Activated CD4-positive, alpha-beta T cell treated with anti-CD3 and anti-CD28 coated beads for 1 hour (primary cell): ENCODE measurements at places on chromosomes 7 and 10.

GRCh38 chr7:117118579-117119180, 165.4 kb downstream of the ST7 start:
- no peak for DNase-seq

DNA sequence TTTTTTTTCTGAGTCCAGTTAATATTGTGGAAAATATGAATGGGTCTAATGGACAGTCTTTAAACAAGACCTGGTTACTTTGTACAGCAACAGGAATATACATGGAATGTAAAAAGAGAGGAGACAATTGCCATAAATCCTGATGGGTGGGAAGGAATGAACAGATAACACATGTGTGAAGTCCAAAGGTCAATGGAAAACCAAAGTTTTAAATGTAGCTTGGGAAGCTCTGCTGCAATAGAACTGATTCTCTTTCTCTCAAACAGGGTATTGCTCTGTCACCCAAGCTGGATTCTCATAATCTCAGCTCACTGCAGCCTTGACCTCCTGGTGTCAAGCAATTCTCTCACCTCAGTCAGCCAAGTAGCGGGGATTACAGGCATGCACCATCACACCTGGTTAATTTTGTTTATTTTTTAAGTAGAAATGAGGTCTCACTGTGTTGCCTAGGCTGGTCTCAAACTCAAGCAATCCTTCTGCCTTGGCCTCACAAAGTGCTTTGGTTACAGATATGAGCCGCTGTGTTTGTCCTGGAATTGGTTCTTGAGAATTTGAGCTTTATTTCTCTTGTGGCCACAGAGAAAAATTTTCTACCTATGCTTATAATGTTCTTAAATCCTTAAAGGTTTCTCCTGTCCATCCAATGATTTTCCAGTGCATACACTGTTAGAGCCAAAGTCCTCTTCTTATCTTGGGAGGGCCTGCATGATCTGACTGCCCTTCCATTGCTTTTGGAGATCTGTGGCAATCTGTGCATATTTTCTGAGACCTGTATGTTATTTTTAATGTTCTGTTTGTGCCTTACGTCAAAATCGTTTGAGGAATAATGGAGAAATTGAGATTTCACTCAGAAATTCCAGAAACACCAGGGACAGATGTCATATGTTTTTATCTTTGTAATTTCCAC, 30.7 kb upstream of the ZNF92 start:
- DNase-seq = no peak

- DNase-seq = no peak
Measured at GRCh38 chr7:22173685-22174573, 183.0 kb downstream of the RAPGEF5 start.

DNA sequence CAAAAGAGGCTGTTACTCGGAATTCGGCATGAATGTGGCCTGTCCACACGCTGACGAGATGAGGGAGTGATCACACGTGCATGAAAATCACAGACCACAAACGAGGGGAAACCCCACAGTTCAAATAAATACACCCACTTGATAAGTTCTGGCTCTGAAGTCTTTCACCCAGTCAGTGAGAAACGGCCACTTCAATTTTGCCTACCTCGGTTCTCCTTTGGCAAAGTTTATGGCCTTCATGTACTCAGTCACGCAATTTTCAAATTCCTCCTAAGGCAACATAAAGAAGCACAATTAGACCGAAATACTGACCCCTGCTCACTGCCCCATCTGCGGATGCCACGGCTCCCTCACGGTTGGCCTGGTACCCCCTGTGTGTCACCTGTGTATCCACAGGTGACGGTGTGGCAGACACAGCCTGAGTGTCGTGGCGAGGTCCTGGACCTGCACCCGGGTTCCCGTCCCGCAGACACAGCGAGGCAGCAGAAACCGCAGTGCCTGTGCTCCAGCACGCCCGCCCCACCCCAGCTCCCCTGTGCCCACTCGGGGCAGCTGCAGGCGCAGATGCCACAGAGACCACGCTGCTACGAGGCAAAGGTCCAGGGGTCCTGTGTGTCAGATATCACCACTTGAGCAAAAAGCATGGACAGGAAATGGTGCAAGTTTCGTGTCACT, 1.4 kb downstream of the CFAP46 start:
- DNase-seq = no peak

GRCh38 chr10:71414359-71414758, 17.6 kb downstream of the CDH23 start:
- DNase-seq = no peak

DNA sequence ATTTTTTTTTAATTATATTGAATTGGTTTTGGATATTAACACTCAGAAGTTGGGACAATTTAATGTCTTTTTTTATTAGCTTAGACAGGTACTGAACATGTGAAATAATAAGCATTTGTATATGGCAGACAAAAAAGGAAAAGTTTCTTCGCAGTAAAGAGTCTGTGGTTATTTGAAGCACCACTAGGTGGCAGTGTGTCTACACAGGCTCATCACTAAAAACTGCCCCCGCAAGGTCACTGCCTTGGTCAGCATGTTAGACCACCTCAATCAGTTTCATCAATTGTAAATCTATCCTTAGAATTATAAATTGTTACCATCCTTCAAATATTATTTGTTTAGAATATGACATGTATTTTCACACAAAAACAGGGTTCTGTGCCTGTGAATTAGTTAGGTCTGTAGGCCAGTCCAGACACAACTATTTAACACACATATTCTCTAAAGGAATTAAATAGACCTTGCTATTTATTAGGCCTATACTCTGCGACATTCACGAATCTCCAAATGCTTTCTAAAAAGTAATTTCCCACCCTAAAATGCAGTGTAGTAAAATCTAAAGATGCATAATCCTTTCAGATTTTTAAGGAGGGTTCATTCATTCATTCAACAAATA, 17.0 kb downstream of the PNLIPRP3 start:
- no peak for DNase-seq

DNA sequence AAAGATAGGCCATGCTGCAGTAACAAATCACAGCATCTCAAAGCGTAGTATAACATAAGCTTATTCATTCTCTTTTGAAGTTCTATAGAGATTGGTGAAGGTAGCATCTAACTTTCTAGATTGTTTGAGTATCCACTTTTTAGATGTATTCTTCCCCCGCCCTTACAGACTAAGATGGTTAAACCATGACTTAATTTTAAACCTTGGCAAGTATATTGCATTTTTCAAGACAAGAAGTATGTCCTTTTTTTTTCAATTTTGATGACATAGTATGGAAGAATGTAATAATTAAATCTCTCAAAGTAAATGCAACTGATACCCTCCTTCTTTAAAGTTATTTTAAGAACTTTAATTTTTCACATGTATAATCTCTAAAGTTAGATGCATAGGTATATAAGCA, 190.0 kb downstream of the KCND2 start:
- DNase-seq = no peak

- no peak for DNase-seq
Measured at GRCh38 chr7:142438235-142438922, 180.5 kb upstream of the PRSS58 start.

- DNase-seq = no peak
Measured at GRCh38 chr10:121860810-121861209, 67.0 kb downstream of the ATE1 start.

GRCh38 chr7:98066934-98067507, 39.6 kb upstream of the LMTK2 start:
- no peak for DNase-seq

DNA sequence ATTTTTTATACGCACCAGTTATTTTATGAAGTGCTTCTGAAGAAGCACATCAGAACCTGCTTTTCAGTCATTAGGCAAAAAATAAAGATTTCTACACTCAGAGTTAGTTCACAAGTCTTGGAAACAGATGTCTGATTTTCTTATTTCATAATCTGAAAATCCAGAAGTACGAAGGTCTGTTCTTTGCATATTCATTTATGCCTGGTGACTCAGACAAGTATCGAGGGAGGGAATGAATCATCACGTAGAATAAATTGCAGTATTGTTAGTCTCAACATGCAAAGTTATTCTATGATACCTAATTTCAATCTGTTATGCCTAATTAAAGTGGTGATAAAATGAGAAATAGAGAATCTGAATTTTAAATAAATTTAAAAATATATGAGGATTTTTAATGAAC, 113.6 kb upstream of the SEM1 start:
- no peak for DNase-seq

GRCh38 chr10:117612113-117612512, 69.6 kb downstream of the EMX2 start:
- no peak for DNase-seq

DNA sequence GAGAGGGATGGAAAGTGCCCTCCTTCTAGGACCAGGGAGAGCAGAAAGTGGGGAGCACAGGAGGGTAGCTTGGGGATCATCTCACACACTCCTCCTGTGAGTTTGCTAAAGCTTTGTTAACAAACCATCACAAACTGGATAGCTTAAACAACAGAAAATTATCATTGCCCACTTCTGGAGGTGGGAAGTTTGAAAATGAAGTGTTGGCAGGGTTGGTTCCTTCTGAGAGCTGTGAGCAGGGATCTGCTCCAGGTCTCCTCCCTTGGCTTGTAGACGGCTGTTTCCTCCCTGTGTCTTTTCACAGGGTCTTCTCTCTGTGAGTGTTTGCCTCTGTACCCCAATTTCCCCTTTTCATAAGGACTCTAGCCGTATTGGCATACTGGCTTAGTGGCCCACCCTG, 32.0 kb upstream of the CXCL12 start:
- DNase-seq = no peak

DNA sequence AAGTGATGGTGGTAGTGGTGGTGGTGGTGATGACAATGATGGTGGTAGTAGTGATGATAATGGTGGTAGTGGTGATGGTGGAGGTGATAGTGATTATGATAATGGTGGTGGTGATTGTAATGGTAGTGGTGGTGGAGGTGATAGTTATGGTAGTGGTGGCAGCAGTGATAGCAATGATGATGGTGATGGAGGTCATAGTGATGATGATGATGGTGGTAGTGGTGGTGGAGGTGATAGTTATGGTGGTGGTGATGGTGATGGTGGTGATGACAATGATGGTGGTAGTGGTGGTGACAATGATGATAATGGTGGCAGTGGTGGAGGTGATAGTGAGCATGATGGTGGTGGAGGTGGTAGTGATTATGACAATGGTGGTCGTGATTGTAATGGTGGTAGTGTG, 191.7 kb upstream of the RNF32 start:
- DNase-seq = no peak

DNA sequence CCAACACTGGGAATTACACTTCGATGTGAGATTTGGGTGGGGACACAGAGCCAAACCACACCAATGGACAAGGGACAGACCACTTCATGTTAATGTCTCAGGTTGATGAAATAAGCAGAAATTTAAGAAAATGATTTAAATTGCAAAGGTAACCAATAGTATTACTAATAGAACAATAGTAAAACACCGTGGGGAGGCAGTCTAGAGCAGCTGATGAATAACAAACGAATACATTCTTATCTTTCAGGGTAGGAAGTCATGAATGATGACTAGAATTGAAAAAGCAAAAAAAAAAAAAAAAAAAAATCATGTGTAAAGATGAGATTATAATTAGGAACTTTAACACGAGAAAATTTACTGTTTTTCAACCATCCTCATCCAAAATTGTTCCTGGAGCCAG, 171.9 kb upstream of the TEX47 start:
- no peak for DNase-seq

- no peak for DNase-seq
Measured at GRCh38 chr10:630581-631073, 58.8 kb downstream of the DIP2C start.

DNA sequence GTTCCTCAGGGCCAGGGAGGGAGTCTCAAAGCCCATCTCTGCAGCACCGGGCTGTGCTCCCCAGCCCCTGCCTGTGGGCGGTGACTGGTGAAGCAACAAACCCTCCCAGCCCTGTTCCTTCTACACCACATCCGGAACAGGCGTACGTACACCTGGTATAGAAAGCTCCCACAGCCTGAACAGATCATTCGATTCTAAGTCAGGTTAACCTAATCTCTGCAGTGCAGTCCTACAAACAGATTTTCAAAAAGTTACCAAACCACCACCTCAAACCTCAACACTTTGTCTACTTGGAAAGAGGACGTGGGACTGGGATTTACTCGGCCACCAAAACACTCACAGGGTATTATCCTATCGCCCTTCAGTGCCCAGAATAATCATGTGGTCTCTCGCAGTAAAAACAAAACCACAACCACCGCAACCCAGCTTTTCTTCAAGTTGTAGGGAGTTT, 238.4 kb downstream of the DIP2C start:
- DNase-seq = peak; percentile 47

DNA sequence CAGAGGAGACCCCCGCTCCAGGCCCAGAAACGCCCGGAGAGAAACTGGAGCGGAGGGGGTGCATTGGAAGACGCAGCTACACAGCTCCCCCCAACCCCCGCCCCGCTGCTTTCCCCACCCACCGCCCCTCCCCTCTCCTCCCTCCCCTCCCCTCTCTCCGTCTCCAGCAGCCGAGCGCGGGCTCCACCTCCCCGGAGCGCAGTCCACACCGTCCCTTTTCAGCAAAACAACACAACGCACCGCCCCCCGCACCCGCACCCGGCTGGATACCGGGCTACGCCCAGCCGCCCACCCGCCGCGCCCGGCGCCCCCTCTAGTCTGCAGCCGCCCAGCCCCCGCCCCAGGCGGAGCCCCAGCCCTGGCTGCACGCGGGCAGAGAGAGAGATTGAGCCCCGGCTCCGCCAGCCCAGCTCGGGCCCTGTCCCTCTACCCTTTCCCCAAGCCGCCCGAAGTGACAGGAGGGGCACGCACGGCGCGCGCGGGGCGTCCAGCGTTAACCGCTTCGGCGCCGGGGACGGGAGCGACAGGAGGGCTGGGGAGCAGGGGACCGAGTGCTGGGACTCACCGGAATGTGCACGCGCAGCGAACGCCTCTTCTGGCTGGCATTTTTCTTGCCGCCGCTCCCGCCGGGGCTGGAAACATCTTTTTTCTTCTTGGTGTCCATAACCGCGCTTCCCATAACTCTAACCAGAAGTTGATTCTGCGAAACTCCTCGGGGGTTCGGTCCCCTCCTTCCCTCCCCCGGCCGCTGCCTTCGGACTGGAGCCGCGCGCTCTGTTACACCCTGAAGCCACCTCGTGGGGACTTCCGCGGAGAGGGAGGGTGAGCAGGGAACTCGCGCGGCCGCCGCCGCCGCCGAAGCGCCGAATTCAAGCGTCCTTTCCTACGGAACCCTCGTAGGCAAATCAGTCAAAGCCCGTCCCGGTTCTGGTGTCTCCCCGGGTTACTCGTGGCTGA, 695 bp downstream of the PRKAG2 start:
- DNase-seq = peak; percentile 52

DNA sequence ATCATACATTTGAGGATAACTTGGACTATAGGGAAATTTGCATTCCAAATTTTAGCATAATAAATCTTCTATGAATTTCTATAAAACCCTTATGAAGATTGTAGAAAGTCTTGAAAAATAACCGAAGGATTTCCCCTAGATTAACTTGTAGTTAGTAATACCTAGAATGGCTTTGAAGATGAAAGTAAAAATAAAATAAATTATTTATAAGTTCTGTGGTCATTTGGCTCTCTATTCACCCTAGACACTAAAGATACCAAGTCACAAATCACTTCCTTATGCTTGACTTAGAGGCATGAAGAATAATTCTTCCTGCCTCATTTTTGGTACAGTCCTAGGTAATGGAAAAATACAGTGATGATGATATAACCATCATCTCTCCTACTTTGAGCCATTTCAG, 79.3 kb downstream of the CSTF2T start:
- DNase-seq = no peak

- peak; percentile 0 for DNase-seq
Measured at GRCh38 chr10:132878091-132878729, 64.2 kb downstream of the CFAP46 start.
